ENCODE measurements at places on chromosomes 5 and 9.

DNA sequence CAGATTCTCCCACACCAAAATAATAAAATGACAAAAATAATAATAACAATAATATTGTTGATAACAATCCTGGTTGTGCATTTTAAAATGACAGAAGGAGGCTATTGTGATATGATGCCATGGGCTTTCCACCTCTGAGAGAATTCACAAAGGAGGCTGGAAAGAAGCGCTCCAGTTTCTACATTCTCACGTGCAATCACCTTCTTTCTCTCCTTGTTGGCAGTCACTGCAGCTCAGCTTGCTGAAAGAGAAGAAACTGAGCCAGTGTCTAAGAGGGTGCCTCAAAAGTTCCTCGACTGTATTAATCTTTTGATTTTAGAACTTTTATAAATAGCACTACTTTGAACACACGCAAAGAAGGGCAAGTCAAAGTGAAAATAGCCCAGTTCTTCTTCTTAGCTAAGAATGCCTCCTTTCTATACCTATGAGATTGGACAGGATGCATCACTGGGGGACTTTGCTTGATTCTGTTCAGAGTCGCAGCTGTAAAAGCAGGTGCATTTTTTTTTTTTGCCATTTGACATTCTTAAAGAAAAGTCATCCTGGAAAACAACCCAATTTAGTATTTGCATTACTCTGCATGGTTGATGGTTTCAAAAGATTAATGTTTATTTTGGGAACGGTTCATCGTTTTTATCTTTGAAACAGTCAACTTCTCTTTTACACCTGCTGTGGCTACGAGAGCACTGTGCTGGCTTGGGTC lies 12.4 kb upstream of the SUB1 start:
- DNase-seq = no peak

DNA sequence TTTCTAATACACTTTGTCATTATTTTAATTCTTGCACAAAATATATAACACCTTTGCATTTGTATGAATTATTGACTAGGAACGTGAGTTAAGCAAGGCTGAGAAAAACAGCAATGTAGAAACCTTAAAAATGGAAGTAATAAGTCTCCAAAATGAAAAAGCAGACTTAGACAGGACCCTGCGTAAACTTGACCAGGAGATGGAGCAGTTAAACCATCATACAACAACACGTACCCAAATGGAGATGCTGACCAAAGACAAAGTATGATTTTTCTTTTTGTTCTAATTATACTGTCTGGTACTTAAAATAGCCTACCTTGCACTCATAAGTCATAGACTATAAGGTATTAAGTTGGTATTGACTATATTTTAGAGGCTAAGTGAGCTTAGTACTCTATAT lies 34.4 kb downstream of the RAD50 start:
- DNase-seq = no peak

GRCh38 chr5:58327289-58327688 lies 132.6 kb downstream of the PLK2 start:
- no peak for DNase-seq

GRCh38 chr9:124808246-124808956 lies 31.5 kb downstream of the OLFML2A start:
- DNase-seq = no peak
